ENCODE measurements at places on chromosomes 2 and 18.
A peak's percentile ranks its signal among the peaks of the same experiment; 100 is the strongest.

GRCh38 chr2:139230881-139231280 is 450.7 kb upstream of the NXPH2 start:
- DNase-seq: no peak

DNA sequence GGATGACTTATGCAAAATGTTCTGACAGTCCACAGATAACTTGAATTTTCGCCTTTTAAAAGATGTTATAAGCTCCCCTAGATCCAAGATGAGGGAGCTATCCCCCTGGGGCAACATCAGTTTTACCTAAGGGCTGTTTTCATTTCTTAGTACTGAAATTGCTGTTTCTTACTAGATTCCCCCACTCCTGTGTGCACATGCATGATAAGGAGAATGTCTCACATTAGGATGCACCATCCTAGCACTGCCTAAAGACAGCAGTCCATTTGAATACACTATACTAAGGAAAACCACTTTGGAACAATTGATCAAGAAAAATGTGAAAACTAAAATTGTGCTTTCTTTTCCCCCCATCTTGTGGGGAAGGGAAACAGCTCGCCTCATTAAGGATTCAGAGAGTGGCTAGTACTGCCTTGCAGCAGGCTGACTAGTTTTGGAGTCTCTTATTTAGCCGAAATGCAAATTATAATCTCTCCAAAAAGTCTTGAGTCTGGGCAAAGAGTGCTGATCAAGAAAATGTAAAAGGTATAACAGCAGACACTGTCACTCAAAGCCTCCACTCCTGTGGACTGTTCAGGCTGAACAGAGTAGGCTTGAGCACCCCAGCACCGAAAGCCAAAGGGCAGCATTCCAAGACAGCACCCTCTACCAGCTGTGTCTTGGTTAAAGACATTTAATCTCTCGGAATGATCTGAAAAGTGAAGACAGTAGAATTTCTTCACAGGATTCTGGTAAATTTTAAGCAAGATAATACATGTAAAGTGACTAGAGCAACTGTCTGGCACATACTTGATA is 65.0 kb downstream of the ZNF385B start:
- no peak for DNase-seq

- no peak for DNase-seq
These were observed 32.8 kb downstream of the DTNA start for GRCh38 chr18:34742891-34743341.

- no peak for DNase-seq
These were observed 24.0 kb downstream of the LRRTM1 start for GRCh38 chr2:80280598-80280997.

DNA sequence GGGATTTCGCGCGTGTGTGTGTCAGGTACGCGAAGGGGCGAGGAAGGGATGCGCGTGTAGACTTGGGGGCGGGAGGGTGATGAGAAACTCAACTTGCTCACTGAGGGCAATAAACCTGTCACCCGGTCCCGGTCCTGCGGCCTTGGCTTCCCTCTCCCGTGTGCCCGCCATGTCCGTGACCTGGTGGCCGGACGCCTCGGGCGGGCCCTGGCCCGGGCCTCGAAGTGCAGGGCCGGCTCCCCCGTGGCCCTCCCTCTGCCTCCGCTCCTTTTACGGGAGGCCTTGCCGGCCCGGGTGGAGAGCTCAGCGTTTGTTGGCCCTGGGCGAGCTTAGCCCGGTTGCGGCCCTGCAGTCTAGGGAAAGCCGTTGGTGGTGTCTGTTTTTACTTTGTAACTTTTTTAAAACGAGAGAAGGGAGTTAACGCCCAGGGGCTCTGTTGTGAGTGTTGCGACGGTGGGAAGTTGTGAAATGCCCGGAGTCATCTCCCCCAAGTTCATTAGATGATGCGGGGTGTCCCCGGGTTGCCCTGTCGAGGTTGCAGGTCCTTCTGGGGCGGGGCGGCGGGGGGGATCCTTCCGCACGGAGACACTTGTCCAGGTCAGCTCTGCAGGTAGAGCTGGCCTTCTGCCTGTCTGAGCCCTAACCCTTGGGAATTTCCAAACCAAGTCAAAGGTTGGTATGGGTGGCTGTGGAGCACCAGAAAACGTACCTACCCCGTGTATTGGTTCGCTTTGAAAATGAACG is 883 bp downstream of the SMCHD1 start:
- peak; percentile 15 for DNase-seq

All from HEK293T (cell line).